ENCODE measurements at places on chromosomes 6 and 20.
A peak's percentile ranks its signal among the peaks of the same experiment; 100 is the strongest.

DNA sequence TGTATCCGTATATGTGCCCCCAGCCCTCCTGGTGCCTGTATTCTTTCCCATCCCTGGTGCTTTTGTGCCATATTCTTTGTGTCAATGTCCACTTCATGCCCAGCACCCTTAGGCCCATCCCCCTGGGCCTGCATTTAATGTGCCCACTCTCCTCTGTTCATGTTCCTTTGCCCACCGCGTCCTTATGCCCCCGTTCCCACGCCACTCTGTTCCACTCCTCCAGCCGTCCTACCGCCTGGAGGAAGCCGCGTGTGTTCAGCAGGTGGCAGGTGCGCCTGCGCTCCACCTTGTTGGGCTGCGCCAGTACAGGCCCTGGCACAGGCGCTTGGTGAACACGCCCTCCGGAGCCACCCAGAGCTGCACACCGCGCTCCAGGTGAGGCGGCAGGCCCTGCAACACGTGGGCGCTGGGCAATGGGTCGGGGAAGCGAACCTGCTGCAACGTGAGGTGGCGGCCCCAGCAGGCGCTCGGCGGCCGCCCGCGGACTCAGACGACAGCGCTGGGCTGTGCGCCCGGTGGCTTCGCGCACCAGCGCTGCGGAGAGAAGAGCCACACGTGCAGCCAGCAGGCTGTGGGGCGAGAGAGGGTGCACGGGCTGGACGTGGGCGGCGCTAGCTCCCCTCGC lies 4.0 kb upstream of the FOXS1 start:
- no peak for DNase-seq

- DNase-seq = no peak
Measured at GRCh38 chr6:35027807-35028206, 113.3 kb downstream of the TCP11 start.

- DNase-seq = no peak
Measured at GRCh38 chr6:158988477-158988876, 11.5 kb downstream of the RSPH3 start.

- no peak for DNase-seq
Measured at GRCh38 chr6:68054756-68055155, 580.3 kb upstream of the ADGRB3 start.

- no peak for DNase-seq
Measured at GRCh38 chr20:49969946-49970345, 12.8 kb upstream of the SNAI1 start.

DNA sequence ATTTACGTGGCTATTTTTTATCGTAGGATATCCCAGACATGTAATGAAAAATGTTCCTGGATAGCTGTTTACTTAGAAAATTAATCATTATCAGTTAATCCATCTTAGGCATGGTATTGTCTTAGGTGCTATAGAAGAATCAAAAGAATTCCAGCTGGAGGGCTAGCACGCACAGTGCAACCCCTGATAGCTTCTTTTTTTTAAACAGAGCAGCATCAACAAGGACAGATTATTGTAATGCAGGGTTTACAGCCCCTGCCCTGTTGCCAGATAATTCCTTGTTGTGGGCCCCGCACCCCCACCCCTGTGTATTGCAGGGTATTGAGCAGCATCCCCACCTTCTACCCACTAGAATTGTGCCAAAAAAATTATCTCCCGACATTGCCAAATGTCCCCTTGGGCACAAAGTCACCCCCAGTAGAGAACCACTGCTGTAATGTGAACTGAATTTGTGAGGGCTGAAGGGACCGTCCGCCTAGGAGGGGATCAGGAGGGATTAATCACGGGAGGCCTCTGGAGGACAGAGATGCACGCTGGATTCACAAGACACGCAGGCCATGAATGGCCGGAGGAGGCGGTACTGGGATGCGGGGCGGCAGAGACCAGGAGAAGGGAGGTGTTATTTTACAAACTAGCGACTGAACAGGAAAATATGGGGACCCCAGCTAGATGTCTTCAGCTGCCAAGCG lies 174.6 kb downstream of the ZDHHC14 start:
- DNase-seq = no peak

DNA sequence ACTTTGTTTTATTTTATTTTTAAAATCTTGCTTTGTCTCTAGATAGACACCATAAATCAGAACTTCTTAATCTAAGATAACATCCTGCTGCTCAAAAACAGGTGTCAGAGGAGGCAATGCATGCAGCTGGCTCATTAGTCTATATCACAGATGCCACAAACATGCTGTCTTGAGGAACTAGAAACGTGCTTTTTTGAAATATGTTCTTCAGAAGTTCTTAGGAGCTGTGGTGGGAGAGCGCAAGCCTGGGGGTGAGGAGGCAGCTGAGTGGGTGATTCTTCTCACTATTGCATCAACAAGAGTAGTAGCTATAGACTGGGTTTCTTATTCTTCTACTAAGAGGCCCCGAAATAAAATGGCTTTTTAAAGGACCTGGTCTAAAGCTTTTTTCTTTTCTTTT lies 23.4 kb downstream of the IL22RA2 start:
- DNase-seq = no peak

GRCh38 chr6:113564371-113565171 lies 292.6 kb upstream of the MARCKS start:
- DNase-seq = peak; percentile 32

- no peak for DNase-seq
Measured at GRCh38 chr6:170433163-170434116, 119.7 kb downstream of the PSMB1 start.

- no peak for DNase-seq
Measured at GRCh38 chr6:82196161-82196560, 51.4 kb downstream of the IBTK start.

DNA sequence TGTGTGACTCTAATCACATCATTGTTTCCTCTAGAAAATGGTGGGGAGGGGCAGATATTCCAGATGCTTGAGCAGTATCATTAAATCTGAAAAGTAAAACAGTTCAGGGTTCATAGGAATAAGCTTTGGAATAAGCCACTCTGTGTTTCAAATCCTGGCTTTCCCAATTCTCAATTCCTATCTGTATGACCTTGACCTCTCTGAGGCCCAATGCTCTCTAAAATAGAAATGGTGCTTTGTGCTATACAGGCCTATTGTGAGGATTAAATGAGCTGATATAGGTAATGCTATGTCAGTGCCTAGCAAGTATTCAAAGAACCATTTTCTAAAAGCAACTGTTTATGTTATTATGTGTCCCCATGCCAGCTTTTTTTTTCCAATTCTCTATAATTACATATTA lies 209.0 kb upstream of the PRSS16 start:
- DNase-seq = no peak

- no peak for DNase-seq
Measured at GRCh38 chr6:130779658-130780033, 47.6 kb upstream of the SMLR1 start.

DNA sequence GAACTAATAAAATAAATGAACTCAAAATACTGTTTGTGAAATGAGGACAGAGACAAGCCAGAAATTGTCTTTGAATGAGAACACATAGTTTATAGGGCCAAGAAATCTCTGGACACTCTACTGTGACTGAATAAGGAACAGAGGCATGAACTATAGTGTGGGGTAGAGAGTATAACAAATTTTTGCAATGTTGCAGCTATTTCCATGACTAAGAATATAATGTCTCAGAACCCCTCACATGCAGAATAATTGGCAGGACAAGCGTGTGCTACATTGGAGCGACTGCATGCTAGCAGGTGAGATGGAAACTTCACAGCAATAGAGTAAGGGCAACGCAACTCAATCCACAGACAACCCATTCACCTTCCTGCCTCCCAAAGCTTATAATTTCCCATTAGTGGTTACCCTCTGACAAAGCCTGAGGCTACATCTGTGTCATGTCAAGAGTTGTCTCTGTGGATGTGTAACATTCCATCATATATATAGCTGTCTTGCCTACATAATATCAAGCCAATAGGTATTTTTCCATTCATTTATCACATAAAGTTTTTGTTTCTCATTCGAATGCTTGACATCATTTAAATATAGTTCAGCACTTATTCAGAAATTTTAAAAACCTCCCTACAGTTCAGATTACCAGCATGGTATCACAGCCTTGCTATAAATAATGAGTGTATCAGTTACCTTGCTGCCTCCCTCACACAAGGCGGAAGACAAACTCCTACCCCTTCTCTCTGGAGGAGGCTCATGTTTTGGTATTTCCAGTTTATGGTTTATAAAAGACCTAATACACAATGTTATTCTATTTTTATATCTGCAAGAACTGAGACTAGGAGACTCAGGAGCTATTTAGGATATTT lies 47.9 kb upstream of the ECHDC1 start:
- DNase-seq = no peak
